ENCODE measurements at places on chromosomes 4 and X. TPM values are rescaled to one million over a fixed set of nuclear protein-coding genes. Genes with fewer than 3 reads are reported as not detected.

ARSJ gene
- 26.2 TPM for total RNA-seq

GPR78 gene
- total RNA-seq: not detected

CYTL1 gene
- 28.9 TPM for total RNA-seq

GCNA gene
- total RNA-seq: 3.2 TPM

S100P gene
- total RNA-seq: not detected

ARSD gene
- 32.2 TPM for total RNA-seq

TLR3 gene
- 2.4 TPM for total RNA-seq
